ENCODE measurements at places on chromosomes 3 and 15.

DNA sequence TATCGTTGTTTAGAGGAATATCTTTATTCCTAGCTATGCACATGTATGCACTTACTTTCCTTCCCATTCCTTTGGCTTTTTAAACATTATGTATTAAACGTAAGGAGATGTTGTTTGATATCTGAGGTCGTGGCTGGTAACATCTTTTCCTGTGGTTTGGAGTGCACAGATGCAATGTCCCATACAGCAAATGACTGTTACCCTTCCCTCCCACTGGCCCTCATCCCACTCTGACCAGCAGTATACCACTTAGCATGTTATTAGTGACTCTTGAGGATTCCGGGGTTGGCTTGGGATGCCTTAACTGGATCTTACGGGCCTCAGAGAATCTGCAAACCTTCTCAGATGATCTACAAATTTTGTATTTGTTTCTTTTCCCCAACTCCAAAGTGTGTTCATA, 34.5 kb downstream of the TGFBR2 start:
- no peak for DNase-seq

- peak; percentile 47 for DNase-seq
These were observed 101.4 kb downstream of the FNDC3B start for GRCh38 chr3:172140499-172141391.

- peak; percentile 86 for DNase-seq
These were observed at the start of gene CLSTN2 for GRCh38 chr3:139935016-139935865. TSS of gene CLSTN2 (plus strand) at chr3:139935185.

DNA sequence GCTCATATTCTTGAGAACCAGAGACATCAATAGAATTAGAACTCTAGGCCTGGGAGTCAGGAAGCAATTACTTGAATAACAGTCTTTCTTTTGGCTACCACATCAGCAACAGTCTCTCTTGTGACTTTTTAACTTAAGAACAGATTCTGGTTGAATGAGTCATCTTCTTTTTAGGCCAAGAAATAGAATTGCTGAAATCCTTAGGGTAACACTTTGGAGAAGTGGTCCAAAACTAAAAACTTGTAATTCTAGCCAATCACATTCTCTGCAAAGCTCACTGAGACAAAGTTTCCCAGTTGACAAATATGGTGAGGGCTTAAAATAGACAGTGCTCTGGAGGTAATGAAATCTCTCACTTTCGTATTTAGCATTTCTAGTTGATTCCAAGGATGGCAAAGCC, 238.0 kb downstream of the SHOX2 start:
- DNase-seq, result no peak

- DNase-seq, result peak; percentile 86
These were observed 40.6 kb upstream of the NMNAT3 start for GRCh38 chr3:139718415-139718814.

DNA sequence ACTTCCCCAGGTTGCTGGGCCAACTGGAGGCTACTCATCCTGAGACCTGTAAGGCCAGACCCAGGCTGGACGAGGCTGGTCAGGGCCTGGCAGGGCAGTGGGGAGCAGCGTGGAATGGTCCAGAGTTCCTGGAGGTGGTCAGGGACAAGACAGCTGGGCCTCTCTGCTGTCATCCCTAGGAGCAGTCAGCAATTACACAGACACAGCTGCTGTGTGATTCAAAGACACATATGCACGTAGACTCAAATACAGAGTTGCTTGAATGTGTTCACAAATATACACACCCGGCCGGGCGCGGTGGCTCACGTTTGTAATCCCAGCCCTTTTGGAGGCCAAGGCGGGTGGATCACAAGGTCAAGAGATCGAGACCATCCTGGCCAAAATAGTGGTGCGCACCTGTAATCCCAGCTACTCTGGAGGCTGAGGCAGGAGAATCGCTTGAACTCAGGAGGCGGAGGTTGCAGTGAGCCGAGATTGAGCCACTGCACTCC, 1.5 kb upstream of the CD276 start:
- no peak for DNase-seq

- DNase-seq, result no peak
These were observed 91.9 kb downstream of the MB21D2 start for GRCh38 chr3:192825657-192826200.

- peak; percentile 10 for DNase-seq
These were observed 134.5 kb downstream of the FBN1 start for GRCh38 chr15:48510976-48511375.

DNA sequence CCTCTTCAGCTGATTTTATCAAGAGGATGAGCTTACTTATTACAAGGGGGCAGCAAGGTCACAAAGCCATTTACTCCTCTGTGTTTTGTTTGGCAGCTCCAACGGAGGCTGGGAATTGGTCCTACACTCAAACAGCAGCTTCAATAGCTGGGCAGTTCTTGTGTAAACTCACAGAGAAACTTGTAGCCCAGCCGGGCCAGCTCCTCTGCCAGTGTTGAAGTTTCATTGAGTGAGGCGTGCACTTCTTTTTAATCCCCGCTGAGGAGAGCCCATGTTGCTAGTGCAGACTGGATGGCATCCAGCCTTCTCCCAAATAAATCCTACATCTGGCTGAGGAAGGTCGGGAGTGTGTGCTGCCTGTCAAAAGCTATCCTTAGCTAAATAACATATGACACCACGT, 59.5 kb downstream of the BFSP2 start:
- DNase-seq, result no peak

DNA sequence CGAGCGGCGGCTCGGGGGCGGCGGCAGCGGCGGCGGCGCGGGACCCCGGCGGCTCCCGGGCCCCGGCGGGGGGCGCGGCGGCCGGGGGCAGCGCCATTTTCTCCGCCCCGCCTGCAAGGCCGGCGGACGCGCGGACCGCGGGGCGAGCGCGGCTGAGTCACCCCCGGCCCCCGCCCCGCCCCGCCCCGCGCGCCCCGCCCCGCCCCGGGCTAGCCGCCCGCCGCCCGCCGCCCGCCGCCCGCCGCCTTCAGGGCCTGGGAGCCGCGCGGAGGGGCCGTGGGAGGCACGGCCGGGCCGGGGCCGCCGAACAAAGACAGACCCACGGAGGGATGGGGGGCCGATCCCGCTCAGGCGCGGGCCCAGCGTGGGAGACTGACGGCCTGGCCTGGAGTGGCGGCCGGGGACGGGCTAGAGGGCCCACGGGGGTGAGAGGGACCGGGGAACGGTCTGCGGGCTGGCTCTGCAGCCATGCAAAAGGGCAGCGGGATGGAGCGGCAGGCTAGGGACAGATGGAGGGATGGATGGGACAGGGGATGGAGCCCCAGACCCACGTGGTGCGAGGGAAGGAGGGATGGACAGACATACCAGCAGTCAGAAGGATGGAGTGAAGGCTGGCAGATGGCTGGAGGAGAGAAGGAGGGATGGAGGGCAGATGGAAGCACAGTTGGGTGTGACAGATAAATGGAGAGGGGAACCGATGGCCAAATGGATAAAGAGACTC, at the start of gene EIF4E3:
Gene EIF4E3 (minus strand): TSS at position 132 of the 721 bp plus-strand sequence. CDS start 35 bp downstream, at position 97.
- DNase-seq, result peak; percentile 62

DNA sequence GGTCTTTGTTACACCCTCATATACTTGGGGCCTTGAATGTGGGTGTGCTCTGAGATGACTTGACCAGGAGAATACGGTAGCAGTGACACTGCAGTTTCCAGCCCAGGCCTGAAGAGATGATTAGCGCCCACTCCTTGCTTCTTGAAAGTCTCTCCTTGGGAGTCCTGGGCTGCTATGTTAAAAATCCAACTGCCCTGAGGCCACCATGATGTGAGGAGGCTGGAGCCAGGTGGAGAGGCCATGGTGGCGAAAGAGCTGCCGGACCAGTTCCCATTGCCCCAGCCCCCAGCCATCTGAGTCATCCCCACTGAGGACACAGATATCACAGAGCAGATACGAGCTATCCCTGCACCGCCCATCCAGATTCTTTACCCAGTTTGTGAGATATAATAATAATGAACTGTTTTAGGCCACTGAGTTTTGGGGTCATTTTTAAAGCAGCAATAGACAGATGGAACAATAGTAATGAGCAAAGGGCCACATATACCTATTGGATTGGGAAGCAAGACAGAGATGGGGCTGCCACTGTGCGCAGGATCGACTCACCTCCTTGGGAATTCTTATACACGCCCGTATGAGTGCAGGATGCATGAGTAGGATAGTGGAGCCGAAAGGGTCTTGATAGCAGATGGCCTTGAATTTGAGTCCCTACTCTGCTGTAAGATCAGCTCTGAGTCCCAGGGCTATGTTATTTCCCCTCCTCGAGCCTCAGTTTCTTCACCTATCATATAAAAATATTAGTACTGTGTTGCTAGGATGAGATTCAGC, 12.1 kb upstream of the GATA2 start:
- DNase-seq, result no peak

- DNase-seq, result peak; percentile 39
These were observed 910.2 kb downstream of the ROBO1 start for GRCh38 chr3:78857494-78858111.

DNA sequence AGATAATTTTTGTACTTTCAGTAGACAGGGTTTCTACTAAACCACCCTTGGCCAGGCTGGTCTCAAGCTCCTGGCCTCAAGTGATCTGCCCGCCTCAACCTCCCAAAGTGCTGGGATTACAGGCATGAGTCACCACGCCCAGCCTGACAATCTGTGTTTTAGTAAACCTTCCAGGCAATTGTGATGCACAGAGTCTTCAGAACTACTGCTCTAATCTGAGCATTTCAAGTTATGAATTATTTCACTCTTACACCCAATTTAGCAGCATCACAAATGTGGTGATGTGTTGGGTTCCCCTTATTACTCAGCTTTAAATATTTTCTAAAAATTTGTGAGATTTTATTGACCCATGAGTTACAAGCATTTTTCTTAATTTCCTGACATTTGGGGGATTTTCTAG, 94.4 kb downstream of the ULK4 start:
- DNase-seq, result no peak

GRCh38 chr3:32175607-32176197, 62.8 kb upstream of the CMTM8 start:
- peak; percentile 79 for DNase-seq

- no peak for DNase-seq
These were observed 5.1 kb upstream of the KLHL6 start for GRCh38 chr3:183560607-183561006.

DNA sequence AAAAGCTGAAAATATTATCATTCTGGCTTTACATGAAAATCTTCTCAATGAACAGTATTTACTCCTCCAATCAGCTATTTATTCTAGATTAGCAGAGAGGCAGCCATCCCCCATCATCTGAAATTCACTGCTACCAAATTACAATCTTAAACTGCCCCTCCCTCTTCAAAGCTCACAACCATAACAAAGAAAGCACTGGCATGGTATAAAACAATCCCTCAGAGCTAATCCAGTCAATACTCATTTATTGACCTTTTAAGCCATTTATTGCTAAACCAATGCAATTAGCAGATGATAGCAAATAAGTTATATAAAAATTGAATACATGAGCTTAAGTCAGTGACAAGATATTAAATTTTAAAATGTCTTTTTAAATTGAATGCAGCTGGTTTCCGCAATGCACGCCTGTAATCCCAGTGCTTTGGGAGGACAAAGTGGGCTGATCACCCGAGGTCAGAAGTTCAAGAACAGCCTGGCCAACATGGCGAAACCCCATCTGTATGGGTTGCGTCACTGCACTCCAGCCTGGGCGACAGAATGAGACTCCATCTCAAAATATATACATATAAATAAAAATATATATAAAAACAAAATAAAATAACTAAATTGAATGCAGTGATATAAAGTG, 12.1 kb downstream of the SLC4A7 start:
- DNase-seq, result no peak

DNA sequence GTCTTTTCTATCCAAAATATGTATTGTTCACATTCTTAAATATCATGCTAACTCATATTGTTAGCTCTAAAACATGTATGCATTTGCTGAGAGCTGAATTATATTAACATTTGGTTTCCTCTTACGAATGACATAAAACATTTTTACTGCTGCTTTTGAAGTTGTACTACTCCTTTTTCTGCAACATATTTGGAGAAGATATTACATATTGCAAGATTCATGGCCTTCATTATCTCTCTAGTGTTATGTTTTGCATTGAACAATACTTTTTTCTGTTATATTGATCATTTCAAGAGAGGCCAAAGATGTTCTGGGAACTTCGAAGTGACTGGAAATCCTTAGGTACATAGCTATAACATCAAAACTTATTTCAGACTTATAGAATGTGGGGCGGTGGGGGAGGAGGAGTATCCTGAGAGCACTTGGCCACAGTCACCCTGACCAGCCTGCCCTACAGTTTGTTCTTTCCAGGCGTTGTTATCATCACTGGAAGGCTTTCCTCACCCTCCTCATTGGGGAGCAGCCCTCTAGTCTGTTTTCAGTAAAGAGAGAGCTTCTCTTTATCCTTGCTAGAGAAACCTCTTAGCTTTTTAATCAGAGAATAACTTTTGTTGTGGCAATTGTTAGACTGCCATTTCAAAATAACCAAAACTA, 868.6 kb downstream of the OTOL1 start:
- DNase-seq, result no peak

GRCh38 chr3:39753391-39753790, 56.0 kb upstream of the MYRIP start:
- no peak for DNase-seq

GRCh38 chr3:66629150-66629981, 128.5 kb upstream of the LRIG1 start:
- DNase-seq, result no peak

DNA sequence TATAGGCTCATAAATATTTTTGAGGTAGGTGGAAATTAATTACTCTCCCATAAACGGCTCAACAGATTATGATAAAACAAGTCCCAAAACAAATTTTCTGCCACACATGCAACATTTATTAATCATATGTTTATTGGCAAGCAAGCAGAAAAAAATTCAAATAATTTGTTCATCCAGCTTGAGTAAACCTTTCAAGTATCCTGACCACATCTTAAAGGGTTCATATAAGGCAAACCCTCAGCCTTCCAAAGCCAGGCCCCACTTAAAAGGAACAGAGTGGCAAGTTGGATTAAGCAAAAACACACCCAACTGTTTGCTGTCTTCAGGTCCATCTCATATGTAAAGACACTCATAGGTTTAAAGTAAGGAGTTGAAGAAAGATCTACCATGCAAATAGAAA, 1042.3 kb downstream of the DIPK2A start:
- DNase-seq, result no peak

DNA sequence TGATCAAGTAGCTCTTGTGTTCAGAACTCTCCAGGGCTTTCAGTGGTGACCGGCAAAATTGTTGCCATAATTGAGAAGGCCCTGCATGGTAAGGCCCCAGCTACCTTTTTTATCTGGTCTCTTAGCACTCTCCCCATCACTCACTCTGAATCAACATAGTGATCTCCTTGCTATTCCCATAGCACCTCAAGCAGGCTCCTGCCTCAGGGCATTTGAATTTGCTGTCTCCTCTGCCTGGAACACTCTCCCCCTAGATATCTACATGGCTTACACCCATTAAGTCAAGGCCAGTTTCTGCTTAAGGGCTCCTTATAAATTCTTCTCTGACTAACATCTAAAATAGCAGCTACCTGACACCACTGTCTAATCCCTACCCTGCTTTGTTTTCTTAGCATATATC, 3.3 kb upstream of the ARID3B start:
- no peak for DNase-seq
